Stimulated activated CD4-positive, alpha-beta T cell treated with anti-CD3 and anti-CD28 coated beads, Interleukin-4, amount 100 ng/mL, for 1 hour (primary cell): ENCODE measurements at places on chromosomes 6 and 20.
A peak's percentile ranks its signal among the peaks of the same experiment; 100 is the strongest.

DNA sequence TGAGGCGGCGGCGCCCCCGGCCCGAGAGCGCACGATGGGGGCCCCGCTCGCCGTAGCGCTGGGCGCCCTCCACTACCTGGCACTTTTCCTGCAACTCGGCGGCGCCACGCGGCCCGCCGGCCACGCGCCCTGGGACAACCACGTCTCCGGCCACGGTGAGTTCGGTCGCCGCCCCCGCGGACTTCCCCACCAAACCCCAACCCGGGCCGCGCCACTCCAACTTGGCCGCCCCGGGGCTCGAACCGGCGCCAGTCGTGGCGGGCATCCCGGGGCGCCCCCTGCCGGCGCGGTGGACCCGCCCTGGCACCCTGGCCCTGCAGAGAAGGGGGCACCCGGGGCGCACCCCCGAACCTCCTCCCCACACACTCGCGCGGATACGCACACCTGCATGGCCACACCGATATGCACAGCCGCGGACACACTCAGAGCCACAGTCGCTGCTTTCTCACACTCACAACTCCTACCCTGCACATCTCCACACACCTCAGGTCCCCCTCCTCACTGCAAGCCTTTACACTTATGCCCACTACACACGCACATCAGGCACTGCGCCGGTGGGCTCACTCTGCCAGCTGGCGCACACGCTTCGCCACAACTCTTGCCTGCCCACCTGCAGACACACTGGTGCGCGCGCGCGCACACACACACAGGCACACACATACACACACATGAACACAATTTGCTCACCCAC, 535 bp downstream of the VSTM2L start:
- no peak for DNase-seq

DNA sequence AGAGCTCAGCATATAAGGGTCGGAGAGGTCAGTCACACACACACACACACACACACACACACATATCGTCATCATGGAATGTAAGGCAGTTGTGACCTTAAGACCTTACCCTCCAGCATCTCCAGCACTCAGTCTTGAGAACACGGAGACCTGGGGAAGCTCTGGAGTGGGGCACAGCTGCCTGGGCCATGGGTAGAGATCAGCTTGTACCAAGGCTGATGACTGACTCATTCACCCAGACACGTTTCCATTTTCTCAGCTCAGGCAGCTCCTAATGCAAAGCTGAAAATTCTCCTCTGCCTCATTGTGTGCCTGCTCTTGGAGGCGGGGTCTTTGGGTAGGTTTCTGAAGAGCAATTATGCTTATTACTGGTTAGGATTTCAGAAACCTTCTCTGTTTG, 38.3 kb upstream of the PDYN start:
- DNase-seq, result no peak

DNA sequence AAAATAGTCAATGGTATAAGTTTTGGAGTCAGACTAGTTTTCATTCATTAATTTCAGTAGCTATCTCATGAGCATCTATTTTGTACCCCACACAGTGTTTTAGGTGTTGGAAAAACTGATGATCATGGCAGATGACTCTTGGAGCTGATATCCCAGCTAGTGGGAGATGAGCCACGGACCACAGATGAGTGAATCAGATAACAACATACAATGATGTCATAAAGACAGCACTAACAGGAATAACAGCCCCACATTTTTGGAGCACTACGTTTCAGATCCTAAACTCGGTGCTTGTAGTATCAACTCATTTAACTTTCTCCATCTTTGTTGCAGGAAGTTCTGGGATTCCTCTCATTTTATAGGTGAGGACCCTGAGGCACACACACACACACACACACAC, 67.8 kb upstream of the EDN3 start:
- no peak for DNase-seq

DNA sequence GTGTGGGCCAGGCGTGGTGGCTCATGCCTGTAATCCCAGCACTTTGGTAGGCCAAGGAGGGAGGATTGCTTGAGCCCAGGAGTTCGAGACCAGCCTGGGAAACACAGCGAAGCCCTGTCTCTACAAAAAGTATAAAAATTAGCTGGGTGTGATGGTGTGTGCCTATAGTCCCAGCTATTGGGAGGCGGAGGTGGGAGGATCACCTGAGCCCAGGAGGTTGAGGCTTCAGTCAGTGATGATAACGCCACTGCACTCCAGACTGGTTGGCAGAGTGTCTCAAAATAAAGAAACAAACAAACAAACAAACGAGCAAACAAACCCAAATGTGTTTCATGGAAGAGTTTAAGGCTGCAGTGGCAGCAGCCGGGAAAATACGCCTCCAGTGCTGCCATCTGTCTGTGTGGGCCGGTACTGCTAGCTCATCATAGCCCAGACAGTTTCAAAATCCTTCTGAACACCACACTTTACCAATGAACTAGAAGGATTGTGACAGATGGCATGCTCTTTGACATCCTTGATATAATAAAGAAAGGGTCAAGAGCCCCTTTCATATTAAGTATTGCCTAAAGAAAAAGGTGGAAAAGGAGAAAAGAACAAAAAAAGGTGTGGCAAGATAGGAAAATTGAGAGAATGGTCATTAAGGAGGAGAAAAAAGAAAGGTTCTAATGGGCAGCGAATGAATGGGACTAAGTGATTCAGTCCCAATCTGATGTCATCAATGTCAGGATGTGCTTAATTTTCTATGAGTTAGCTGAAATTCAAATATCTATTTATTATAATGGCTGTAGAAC, 298.6 kb downstream of the SYNE1 start:
- DNase-seq, result peak; percentile 57

DNA sequence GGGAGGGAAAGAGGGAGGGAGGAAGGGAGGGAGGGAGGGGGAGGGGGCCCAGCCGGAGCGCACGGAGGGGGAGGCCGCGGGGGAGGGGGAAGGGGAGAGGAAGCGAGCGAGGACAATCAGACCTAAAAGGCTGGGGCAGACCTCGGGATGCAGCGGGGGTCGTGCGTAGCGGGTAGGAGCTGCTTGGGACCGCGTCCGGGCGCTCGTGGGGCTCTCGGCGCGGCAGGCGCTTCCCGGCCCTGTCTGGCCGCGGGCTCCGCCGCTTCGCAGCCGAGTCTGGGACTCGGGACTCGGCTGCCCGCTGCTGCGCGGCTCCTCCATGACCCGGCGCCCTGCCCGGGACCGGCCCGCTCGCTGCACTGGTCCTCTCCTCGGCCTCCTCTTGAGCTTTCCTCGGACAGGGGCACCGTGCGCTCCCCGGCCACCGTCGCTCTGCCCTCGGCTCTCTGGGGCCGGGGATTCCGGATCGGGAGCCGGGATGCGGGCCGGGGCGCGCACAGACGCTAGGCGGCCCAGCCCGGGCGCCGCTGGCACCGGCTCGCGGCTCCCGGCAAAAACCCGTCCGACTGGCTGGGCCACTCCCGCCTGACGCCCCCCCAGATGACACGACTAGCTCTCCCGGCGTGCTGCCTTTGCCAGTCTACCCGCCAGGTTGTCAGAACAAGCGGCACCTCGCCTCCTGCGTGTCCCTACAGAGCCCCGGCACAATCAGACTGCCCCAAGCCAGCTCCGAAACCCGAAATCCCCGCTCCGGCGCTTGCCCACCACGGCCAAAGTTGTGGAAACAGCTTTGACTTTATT, 2.2 kb downstream of the TFAP2A start:
- no peak for DNase-seq

DNA sequence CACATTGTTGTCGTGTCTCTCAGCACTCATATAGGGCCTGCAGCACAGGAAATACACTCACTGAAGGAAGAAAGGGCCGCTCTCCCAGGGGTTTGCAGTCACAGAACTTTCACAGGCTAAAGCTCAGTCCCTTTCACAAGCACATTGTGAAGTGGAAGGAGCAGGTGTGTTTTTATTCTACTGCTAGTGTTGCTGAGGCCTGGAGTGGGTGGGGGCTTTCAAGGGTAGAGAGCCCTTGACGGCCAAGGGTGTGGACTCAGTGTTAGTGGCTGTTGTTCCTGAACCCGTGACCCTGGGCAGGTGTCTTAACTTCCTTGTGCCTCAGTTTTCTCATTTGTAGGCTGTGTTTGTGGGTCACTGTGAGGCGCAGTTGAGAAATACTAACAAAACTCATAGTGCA, 66.2 kb upstream of the SLC22A1 start:
- no peak for DNase-seq

DNA sequence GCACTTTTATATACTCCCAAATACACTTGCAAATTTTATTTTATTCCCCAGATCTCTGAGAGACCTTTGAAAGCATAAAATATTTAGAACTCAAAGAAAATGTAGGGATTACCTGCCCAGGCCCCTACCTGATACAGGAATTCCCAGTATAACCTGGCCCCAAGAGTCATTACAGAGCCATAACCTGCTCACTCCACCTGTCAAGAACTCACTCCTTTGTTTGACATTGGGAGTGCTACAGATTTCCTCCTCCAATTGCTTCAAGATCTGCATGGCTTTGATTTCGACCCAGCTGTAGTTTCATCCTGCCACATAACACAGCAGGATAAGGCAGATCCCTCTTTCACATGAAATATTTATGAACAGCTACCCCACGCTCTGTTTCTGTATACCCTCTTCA, 96.1 kb upstream of the SLC2A12 start:
- DNase-seq, result no peak

GRCh38 chr6:95408111-95408510, 169.2 kb upstream of the MANEA start:
- no peak for DNase-seq

DNA sequence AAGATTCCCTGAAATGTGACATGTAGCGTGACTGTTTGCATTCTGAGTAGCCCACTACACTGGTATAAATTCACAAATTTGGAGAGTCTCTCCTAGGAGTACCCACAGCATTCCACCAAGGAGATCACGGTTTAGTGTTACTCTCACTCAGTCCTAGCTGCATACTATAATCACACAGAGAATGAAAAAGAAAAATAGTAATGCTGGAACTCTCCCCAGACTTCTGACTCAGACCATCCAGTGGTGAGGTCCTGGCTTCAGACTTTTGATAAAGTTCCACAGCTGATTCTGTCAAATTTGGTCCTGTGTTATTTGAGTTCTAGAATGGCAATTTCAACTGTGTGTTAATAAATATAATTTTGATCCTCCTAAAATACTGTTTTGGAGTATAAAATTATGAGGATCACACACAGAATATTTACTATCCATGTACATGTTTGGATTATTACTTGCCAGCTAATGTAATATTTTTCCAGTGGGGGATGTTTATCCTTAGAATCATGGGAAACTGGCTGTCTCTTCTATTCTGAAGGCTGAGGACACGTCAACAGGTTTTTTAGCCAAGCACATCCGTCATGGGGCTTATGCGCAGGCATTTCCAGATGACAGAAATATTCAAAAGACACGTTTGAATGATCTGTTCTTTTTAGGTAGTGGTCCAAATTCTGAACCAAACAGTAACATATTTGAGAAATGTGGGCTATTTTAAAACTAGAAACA, 5.1 kb upstream of the KIAA0408 start:
- DNase-seq, result no peak

DNA sequence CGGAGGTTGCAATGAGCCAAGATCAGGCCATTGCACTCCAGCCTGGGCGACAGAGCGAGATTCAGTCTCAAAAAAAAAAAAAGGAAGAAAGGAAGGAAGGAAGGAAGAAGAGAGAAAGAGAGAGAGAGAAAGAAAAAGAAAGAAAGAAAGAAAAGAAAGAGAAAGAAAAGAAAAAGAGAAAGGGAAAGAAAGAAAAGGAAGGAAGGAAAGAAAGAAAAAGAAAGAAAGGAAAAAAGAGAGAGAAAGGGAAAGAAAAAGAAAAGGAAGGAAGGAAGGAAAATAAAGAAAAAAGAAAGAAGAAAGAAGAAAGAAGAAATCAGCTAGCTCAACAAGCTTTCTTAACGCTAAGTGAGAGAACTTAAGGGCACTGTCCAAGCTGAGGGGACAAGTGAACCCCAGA, 7.6 kb upstream of the MATN4 start:
- no peak for DNase-seq

DNA sequence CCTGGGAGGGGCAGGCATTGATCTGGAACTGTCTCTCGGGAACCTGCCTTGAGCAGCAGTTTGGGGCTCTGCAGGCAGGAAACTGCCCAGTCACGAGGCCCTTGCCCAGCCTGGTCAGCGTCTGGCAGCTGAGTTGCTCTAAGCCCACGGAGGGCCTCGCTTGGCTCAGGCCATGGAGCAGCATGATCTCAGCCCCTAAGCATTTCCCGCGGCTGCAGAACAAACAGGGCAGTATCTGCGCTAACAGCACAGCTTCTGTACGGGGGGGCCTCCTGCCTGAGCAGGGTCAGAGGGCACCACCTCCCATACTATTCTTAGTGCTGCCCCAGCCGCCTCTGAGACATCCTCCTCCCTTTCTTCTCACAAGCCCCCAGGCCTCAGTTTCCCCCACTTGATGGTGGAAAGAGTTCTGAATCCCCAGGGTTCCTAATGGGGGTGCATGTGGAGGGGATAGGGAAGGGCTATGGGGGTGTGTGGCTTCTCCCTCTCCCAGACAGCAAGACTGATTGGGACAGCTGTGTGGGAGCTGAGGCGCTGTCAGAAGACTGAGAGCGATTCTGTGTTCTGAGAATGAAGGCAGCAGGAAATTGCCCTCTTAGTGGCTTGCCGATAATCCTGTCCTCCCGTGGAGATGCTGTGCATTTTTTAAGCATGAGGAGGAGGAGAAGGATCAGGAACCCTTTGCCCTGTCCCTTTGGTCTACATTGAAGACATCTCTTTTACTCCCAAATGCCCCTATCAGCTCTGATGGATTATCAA, 46.4 kb downstream of the MOCS1 start:
- DNase-seq, result no peak

GRCh38 chr6:2695454-2696095, 55.1 kb downstream of the MYLK4 start:
- DNase-seq, result no peak

DNA sequence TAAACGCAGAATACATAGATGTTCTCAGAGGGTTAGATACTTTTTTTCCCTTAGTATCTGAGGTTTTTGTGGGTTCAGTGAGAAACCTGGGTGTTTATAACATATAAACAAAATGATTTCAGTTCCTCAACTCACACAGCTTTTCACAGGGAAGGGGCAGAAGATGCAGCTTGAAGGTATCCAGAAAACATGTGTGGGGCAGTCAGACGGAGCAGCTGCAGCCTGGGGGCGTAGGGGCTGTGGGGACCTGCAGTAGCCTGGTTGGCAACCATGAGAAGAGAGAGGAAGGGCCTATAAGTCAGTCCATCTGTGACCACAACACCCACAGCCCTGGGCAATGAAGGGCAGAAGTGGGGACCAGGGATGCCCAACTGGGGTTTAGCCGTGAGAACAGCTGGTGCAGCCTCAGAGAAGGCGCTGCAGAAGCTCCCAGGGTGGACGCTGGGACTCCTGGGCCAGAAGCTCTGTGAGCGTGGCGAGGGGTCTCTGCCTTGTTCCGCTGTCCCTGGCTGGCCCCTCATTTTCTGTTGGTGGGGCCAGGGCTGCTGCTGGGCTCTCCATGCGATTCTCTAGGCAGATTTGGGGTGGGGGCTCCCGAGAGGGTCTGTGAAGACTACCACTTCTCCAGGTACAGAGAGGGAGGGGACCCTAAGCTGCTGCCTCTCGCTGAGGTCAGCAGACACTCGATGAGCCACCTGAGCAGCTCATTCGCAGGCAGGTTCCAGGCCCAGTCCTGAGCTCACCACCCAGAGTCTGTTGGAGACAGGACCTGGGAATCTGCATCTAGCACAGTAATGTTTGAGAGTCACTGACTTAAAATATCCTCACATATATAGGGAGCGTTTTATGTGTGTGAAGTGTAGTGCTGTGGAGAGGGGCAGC, 181.2 kb downstream of the ZDHHC14 start:
- DNase-seq, result no peak

- DNase-seq, result no peak
Measured at GRCh38 chr20:1955217-1955616, 38.6 kb downstream of the PDYN start.
